ENCODE measurements at places on chromosomes 1 and 21. TPM values are rescaled to one million over a fixed set of nuclear protein-coding genes. Genes with fewer than 3 reads are reported as not detected.

GBP3 gene
- 5.4 TPM for total RNA-seq

MTMR11 gene
- 17.9 TPM for total RNA-seq

FAM72A gene
- total RNA-seq, result 3.8 TPM

TEX38 gene
- not detected for total RNA-seq

SHE gene
- 8.2 TPM for total RNA-seq

RYR2 gene
- 7.6 TPM for total RNA-seq
